Heart right ventricle (tissue), 16 donors: ENCODE measurements at places on chromosomes 2 and 18. TPM values are rescaled to one million over a fixed set of nuclear protein-coding genes. Genes with fewer than 3 reads are reported as not detected.

DNA sequence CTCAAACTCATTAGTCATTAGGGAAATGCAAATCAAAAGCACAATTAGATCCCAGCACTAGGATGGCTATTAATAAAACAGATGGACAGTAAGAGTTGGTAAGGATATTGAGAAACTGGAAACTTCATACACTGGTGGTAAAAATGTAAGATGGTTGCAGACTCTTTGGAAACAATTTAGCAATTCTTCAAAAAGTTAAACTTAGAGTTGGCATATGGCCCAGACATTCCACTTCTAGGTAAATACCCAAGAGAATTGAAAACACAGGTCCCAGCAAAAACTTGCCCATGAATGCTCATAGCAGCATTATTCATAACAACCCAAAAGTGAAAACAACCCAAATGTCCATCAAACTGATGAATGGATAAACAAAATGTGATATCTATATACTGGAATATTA lies 84.9 kb upstream of the ZFP36L2 start:
- peak overlapping the region; percentile 72 for H3K27ac ChIP-seq
- no peak overlapping the region for H3K4me3 ChIP-seq
- peaks cover 27% of the 10 kb centered on the region for H3K4me1 ChIP-seq
- no peak for DNase-seq

GRCh38 chr2:33531549-33532059 lies 55.2 kb downstream of the RASGRP3 start:
- H3K4me3 ChIP-seq, result no peak overlapping the region
- H3K4me1 ChIP-seq, result peaks cover 24% of the 10 kb centered on the region
- no peak for DNase-seq
- H3K36me3 ChIP-seq, result peaks cover 5% of the 10 kb centered on the region
- no peaks in the 10 kb centered on the region for H3K27me3 ChIP-seq
- H3K27ac ChIP-seq, result peak overlapping the region; percentile 15

Gene CCBE1
- polyA plus RNA-seq, result 0.29 TPM

DNA sequence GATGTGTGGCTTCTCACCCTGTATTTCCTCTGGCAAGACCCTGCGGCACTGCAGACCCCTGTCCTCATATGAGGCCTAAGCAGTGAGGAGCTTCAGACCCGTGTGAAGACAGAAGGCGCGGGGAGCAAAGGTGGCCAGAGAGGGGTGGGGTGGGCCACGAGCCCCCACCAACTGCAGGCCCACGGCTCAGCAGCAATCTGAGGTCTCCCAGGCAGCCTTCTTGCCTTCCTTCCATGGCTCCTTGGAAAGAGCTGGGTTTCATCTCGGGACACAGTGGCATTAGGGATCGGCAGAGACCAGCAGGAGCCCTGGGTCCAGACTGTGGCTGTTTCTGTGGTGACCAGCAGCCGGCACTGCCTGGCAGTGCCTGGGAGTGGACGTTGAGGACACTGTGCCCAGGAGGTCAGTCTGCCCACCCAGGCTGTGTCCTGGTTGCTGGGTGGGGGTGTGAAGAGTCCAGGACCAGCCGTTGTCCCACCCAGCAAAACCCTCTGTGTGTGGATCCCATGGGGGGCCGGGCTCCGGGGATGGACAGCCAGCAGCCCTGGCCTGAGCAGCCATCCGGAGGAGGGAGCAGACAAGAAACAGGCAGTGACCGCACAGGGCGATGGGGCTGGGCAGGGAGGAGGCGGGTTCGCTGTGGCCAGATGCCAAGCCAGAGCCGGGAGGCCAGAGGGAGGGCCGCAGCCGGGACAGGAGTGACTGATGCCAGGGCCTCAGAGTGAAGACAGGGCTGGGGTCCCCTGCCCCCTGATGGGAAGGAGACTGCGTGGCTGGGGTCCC lies 73.8 kb downstream of the RRM2 start:
- no peaks in the 10 kb centered on the region for H3K36me3 ChIP-seq
- H3K27me3 ChIP-seq, result no peaks in the 10 kb centered on the region
- no peak overlapping the region for H3K27ac ChIP-seq
- no peaks in the 10 kb centered on the region for H3K4me1 ChIP-seq
- H3K4me3 ChIP-seq, result no peak overlapping the region

GRCh38 chr2:212626371-212626918 lies 87.8 kb upstream of the ERBB4 start:
- no peaks in the 10 kb centered on the region for H3K4me1 ChIP-seq
- H3K4me3 ChIP-seq, result no peak overlapping the region
- no peak overlapping the region for H3K27ac ChIP-seq
- no peak for DNase-seq
- H3K36me3 ChIP-seq, result no peaks in the 10 kb centered on the region

GRCh38 chr2:172329416-172329773 lies 98.0 kb upstream of the ITGA6 start:
- no peaks in the 10 kb centered on the region for H3K36me3 ChIP-seq
- no peaks in the 10 kb centered on the region for H3K27me3 ChIP-seq
- H3K4me1 ChIP-seq, result peaks cover 35% of the 10 kb centered on the region
- DNase-seq, result no peak

GRCh38 chr2:197248623-197249022 lies 62.0 kb downstream of the ANKRD44 start:
- no peaks in the 10 kb centered on the region for H3K4me1 ChIP-seq
- no peak for DNase-seq
- H3K27ac ChIP-seq, result no peak overlapping the region
- H3K4me3 ChIP-seq, result no peak overlapping the region
- no peaks in the 10 kb centered on the region for H3K36me3 ChIP-seq

DNA sequence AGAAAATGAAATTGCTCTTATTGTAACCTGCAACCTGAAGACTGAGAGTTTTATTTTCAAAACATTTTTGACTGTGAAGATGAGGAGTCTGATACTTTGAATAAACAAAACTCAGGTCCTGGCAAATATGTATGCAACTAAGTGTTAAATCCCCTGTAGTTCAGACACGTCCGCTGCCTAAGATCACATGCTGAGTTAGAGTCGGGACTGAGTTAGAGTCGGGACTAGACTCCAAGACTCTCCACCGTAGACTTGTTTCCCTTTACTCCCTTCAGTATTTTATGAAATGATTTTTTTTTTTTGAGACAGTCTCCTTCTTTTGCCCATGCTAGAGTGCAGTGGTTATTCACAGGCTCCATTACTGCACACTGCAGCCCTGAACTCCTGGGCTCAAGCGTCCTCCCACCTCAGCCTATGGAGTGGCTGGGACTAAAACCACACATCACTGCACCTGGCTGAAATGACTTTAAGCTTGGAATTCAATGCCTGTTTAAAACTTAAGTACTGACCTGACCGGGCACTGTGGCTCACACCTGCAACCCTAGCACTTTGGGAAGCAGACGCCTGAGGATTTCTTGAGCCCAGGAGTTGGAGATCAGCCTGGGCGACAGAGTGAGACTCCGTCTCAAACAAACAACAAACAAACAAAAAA lies 28.0 kb upstream of the PMAIP1 start:
- H3K4me1 ChIP-seq, result no peaks in the 10 kb centered on the region
- H3K4me3 ChIP-seq, result no peak overlapping the region
- no peaks in the 10 kb centered on the region for H3K27me3 ChIP-seq
- no peak overlapping the region for H3K27ac ChIP-seq
- no peaks in the 10 kb centered on the region for H3K36me3 ChIP-seq

Gene IL37
- polyA plus RNA-seq, result not detected

Gene WDR7
- 4.8 TPM for polyA plus RNA-seq

Gene ACTG2
- 5.6 TPM for polyA plus RNA-seq

DNA sequence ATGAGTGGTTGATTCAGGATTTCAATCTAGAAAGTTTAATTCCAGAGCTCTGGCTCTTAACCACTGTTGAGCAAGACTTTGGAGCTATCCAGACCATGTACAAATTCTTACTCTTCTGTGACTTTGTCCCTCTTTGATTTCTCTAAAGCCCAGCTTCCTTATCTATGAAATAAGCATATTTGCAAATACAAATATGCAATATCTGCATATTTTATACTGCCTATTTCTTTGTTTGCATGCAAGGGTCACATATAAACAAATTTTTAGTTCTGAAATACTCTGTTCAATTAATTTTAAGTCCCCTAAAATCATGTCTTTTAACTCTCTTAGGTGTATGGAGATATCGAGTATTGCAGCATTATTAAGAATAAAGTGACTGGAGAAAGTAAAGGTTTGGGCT lies 5.5 kb downstream of the RBM45 start:
- peaks cover 5% of the 10 kb centered on the region for H3K36me3 ChIP-seq
- H3K4me1 ChIP-seq, result peaks cover 12% of the 10 kb centered on the region
- H3K27ac ChIP-seq, result no peak overlapping the region
- H3K4me3 ChIP-seq, result no peak overlapping the region
- no peak for DNase-seq

DNA sequence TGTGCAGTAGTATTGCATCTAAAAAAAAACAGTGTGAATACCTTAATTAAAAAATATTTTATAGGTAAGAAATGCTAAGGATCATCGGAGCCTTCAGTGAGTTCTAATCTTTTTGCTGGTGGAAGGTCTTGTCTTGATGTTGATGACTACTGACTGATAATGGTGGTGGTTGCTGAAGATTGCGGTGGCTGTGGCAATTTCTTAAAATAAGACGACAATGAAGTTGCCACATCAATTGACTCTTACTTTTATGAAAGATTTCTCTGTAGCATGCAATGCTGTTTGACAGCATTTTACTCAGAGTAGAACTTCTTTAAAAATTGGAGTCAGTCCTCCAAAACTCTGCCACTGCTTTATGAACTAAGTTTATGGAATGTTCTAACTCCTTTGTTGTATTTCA lies 36.2 kb downstream of the GLS start:
- no peak overlapping the region for H3K4me3 ChIP-seq
- H3K36me3 ChIP-seq, result peaks cover 20% of the 10 kb centered on the region
- DNase-seq, result no peak

Gene DCDC2C
- not detected for polyA plus RNA-seq
